ENCODE measurements at places on chromosomes 11 and 22. TPM values are rescaled to one million over a fixed set of nuclear protein-coding genes. Genes with fewer than 3 reads are reported as not detected.
A peak's percentile ranks its signal among the peaks of the same experiment; 100 is the strongest.

OR6T1 gene
- not detected for total RNA-seq

- peaks cover 38% of the 10 kb centered on the region for H3K27me3 ChIP-seq
- no peaks in the 10 kb centered on the region for H3K4me1 ChIP-seq
- DNase-seq = no peak
- no peak overlapping the region for H3K27ac ChIP-seq
- no peaks in the 10 kb centered on the region for H3K36me3 ChIP-seq
These were observed 57.8 kb upstream of the PTPN5 start for GRCh38 chr11:18849406-18849805.

GNG3 gene
- not detected for total RNA-seq

SREBF2 gene
- total RNA-seq = 102 TPM

SLC17A6 gene
- total RNA-seq = not detected

GRCh38 chr11:46492532-46492931, 101.0 kb upstream of the CHRM4 start:
- H3K36me3 ChIP-seq = peaks cover 5% of the 10 kb centered on the region
- peaks cover 21% of the 10 kb centered on the region for H3K4me1 ChIP-seq
- H3K4me3 ChIP-seq = peak overlapping the region; percentile 41

DNA sequence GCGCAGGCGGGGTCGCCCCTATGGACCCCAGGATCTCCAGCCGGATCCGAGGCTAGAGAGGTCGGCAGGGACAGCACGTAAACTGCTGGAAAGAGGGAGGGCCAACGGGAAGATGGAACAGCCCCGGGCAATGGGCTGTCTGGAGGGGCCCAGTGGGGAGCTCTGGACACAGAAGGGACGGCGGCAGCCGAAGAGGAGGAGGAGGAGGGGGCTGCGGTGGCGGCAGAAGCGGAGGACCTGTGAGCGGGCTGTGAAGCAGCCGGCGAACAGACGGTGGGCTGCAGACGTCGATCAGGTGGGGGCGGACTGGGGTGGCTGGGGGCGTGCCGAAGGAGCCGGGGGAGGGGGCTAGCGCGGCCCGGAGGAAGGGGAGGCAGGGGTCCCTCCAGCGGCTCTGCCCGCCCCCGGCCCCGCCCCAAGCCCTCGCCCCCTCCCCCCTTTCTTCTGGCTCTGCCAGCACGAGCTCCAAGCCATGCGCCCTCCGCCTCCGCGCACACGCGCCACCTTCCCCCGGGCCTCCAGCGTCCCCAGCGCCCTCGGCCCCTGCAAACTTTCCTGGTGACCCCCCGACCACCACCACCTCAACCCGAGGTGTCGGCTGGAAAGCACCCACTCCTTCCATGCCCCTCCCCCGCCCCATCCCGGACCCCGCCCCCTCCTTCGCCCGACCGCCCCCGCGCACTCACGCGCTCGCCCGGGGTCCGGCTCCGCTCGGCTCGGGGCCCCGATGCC, 432 bp downstream of the TNKS1BP1 start:
- H3K4me3 ChIP-seq = peak overlapping the region; percentile 94
- no peak for DNase-seq
- H3K4me1 ChIP-seq = peaks cover 40% of the 10 kb centered on the region
- peak overlapping the region; percentile 94 for H3K27ac ChIP-seq

DNA sequence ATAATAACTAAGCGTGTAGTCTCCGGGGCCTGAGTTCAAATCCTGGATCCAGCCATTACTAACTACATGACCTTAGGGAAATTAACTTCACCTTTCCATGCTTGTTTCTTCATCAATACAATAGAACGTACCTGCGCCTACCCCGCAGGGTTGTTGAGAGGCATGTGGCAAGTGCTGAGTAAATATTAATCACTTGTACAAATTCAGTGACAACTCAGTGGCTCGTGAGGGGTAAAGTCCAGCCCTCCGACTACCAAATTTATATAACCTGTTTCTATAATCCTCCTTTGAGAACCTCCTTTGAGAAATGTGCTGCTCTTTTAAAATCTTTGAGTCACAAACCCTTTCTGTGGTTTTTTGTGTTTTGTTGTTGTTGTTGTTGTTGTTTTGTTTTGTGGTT, 49.8 kb downstream of the FEZ1 start:
- DNase-seq = no peak
- H3K4me3 ChIP-seq = no peak overlapping the region
- peaks cover 2% of the 10 kb centered on the region for H3K36me3 ChIP-seq

DNA sequence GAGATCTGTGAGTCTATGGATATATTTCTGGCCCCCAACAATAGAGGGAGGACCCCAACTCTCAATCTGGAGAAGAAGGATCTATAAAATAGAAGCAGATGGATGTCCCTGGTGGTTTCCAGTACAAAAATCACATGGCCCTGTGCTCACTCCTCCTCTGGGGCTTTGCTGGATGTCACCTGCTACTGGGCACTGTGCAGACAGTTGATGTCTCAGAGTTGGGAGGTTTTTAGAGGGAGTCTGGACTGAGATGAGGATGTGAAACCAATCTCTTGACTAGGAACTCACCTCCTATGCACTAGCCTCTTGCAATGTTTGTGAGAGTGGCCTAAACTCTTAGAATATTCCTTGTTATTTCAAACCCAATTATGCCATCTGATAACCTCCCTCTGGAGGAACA, 107.2 kb downstream of the SCN3B start:
- no peak overlapping the region for H3K4me3 ChIP-seq
- DNase-seq = no peak
- no peak overlapping the region for H3K27ac ChIP-seq
- peaks cover 14% of the 10 kb centered on the region for H3K4me1 ChIP-seq
- no peaks in the 10 kb centered on the region for H3K27me3 ChIP-seq
- no peaks in the 10 kb centered on the region for H3K36me3 ChIP-seq

GRCh38 chr22:50677493-50678217, 5.0 kb downstream of the SHANK3 start:
- H3K4me3 ChIP-seq = peak overlapping the region; percentile 33
- peaks cover 6% of the 10 kb centered on the region for H3K36me3 ChIP-seq
- peaks cover 20% of the 10 kb centered on the region for H3K4me1 ChIP-seq
- peaks cover 20% of the 10 kb centered on the region for H3K27me3 ChIP-seq

DNA sequence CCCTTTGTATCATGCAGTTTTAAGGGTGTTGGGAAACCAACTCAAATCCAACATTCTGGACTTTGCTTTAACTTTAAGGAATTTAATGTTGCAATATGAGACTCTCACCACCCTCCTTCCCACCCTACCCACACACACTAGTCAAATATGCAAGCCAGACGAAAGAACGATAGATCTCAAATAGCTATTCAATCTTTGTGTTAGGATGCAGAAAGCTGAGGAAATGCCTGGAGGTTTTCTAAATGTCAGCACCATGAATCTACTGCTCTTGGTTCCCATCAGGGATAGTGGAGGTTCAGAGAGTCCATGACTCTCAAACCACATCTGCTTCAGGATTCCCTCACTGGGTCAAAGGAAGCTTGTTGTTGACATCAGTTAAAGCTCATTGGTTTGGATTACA, 33.7 kb downstream of the EXPH5 start:
- H3K36me3 ChIP-seq = no peaks in the 10 kb centered on the region
- no peak overlapping the region for H3K4me3 ChIP-seq
- peaks cover 10% of the 10 kb centered on the region for H3K4me1 ChIP-seq
- no peak overlapping the region for H3K27ac ChIP-seq
- no peak for DNase-seq
- H3K27me3 ChIP-seq = no peaks in the 10 kb centered on the region

RAG1 gene
- total RNA-seq = 0.27 TPM

PKNOX2 gene
- not detected for total RNA-seq

PANX3 gene
- total RNA-seq = not detected

GRCh38 chr22:33450756-33451155, 392.6 kb upstream of the SYN3 start:
- H3K4me3 ChIP-seq = no peak overlapping the region
- H3K4me1 ChIP-seq = no peaks in the 10 kb centered on the region
- DNase-seq = no peak

PDE2A gene
- total RNA-seq = 4.9 TPM

C11orf86 gene
- total RNA-seq = not detected

DNA sequence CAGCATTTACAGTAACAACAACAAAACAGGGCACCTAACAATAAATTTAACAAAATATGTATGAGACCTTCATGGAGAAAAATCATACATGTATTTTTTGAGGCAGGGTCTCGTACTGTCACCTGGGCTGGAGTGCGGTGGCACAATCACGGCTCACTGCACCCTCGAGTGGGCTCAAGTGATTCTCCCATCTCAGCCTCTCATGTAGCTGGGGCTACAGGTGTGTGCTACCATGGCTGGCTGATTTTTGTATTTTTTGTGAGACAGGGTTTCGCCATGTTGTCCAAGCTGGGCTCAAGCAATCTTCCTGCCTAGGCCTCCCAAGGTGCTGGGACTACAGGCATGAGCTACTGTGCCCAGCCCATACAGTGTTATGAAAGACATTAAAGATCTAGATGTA, 278.1 kb downstream of the SWAP70 start:
- no peak overlapping the region for H3K27ac ChIP-seq
- H3K27me3 ChIP-seq = no peaks in the 10 kb centered on the region
- H3K4me3 ChIP-seq = no peak overlapping the region
- peaks cover 3% of the 10 kb centered on the region for H3K36me3 ChIP-seq

MUC2 gene
- not detected for total RNA-seq

DNA sequence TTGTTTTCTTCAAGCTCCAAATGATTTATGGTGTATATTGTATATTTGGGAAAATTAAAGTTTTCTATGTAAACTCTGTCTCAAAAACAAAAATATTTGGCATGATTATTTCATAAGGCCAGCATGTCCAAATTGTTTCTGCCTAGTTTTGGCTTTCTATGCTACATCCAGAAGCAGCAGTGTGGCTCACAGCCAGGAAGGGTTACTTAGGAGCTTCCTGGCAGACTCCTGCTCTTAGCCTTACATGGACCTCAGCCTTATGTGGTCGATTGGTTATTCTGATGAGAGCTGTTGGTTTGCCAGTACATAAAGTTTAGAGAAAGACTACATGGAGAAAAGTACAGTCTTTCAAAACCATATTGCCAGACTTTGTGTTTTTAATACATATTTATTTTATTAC, 297.7 kb upstream of the FAT3 start:
- no peak overlapping the region for H3K4me3 ChIP-seq
- H3K36me3 ChIP-seq = no peaks in the 10 kb centered on the region
- H3K27ac ChIP-seq = no peak overlapping the region
- no peaks in the 10 kb centered on the region for H3K27me3 ChIP-seq
- no peak for DNase-seq
- H3K4me1 ChIP-seq = no peaks in the 10 kb centered on the region

RABL2B gene
- total RNA-seq = 41.6 TPM

SGSM1 gene
- 3.0 TPM for total RNA-seq

SLC22A8 gene
- not detected for total RNA-seq

GRCh38 chr22:38300197-38300945, 16.9 kb downstream of the CSNK1E start:
- H3K4me1 ChIP-seq = peaks cover 16% of the 10 kb centered on the region
- H3K27me3 ChIP-seq = no peaks in the 10 kb centered on the region
- H3K4me3 ChIP-seq = no peak overlapping the region
- no peak overlapping the region for H3K27ac ChIP-seq
- DNase-seq = no peak

DNA sequence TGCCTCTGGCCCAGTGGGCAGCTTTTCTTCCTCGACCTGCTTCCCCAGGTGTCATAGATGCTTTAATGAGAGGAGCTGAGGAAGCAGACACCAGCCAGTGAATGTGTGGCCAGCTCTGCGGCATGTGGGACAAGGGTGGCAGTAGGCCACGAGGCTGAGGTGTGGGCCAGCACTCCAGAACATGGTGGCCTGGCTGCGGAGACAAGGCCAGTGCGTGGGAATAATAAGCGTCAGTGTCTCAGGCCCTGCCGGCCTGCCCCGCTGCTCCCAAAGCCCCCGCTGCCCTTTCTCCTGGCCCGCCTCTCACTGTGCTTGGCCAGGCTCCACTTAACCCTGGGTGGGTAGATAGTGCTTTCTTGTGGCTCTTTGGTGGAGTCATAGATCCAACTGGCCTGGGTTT, 2.1 kb downstream of the MAPK8IP1 start:
- peaks cover 3% of the 10 kb centered on the region for H3K36me3 ChIP-seq
- H3K4me1 ChIP-seq = peaks cover 8% of the 10 kb centered on the region
- peak overlapping the region; percentile 47 for H3K27ac ChIP-seq
- no peak for DNase-seq

NRXN2 gene
- total RNA-seq = 0.32 TPM

GRCh38 chr11:119155733-119156492, 7.1 kb downstream of the ABCG4 start:
- H3K4me3 ChIP-seq = no peak overlapping the region
- no peak for DNase-seq
- H3K27me3 ChIP-seq = peaks cover 36% of the 10 kb centered on the region
- H3K4me1 ChIP-seq = peaks cover 7% of the 10 kb centered on the region
- H3K36me3 ChIP-seq = peaks cover 5% of the 10 kb centered on the region
- H3K27ac ChIP-seq = no peak overlapping the region

DNA sequence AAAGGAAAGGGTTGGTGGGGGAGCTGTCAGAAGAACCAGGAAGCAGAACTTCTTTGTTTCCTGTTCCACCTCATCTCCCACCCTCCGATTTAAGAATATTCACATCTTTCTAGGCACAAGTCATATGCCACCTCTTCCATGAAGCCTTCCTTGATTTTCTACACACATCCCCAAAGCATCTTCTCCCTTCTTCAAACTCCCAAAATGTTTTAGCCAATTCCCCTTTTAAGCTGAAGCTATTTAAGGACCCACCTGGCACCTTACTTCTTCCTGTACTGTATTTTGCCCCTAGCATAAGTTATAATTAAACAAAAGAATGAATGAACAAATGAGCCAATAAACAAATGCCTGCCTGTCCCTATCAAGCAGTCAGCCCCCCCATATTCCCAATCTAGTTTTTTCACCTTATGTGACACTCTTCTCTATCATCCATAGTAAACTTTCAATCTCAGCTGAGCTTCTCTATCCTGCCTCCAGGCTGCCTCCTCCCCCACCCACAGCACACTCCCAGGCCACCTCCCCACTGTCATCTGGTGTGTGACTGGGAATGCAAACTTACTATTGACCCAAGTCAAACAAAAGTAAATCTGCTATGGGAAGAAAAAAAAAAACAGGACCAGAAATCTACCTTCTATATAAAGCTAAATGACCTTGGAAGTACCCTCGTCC, 3.9 kb downstream of the TNKS1BP1 start:
- no peaks in the 10 kb centered on the region for H3K27me3 ChIP-seq
- peak overlapping the region; percentile 45 for H3K27ac ChIP-seq
- no peak overlapping the region for H3K4me3 ChIP-seq
- H3K36me3 ChIP-seq = no peaks in the 10 kb centered on the region
- no peak for DNase-seq

DNA sequence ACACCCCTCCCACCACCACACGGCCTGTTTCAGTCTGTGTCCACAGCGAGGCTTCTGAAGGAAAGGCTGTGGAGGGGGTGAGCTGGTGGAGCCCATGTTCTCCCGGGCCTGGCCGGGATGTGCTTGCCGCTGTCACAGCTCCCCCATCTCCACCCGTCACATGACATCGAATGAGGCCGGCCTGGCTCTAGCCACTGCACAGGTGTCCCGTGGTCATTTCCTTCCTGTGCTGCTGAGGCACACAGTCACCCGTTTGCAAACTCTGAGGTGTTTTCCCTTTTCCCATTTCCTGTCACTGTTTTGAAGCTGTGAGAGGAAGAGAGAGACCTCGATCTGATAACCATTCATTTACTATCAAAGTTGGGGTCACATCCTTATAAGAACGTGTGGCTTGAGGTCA, 55.7 kb upstream of the CLDN5 start:
- H3K27ac ChIP-seq = peak overlapping the region; percentile 88
- H3K36me3 ChIP-seq = no peaks in the 10 kb centered on the region
- peaks cover 29% of the 10 kb centered on the region for H3K4me1 ChIP-seq
- H3K4me3 ChIP-seq = peak overlapping the region; percentile 53
